Glutamatergic neuron (in vitro differentiated cells): ENCODE measurements at places on chromosomes 4 and X. TPM values are rescaled to one million over a fixed set of nuclear protein-coding genes. Genes with fewer than 3 reads are reported as not detected.

DNA sequence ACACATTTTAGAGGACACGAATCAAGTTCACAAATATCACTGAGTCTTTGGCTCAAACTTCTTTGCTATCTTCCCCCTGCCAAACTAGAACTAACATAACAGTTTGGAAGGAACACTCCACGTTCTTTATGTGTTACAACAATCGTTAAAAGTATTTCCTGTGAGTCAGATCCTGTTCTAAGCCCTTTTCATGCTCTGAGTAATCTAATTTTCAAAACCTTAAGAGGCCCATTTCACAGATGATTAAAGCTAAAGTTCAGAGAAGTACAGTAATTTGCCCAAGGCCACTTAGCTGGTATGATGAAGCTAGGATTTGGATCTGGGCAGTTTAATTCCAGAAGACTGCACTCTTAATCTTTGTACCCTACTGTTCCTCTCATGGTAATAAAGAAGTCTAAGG is 854.4 kb upstream of the INTU start:
- DNase-seq = no peak

- DNase-seq = no peak
These were observed 2158.6 kb upstream of the TENM3 start for GRCh38 chr4:180084561-180084960.

DNA sequence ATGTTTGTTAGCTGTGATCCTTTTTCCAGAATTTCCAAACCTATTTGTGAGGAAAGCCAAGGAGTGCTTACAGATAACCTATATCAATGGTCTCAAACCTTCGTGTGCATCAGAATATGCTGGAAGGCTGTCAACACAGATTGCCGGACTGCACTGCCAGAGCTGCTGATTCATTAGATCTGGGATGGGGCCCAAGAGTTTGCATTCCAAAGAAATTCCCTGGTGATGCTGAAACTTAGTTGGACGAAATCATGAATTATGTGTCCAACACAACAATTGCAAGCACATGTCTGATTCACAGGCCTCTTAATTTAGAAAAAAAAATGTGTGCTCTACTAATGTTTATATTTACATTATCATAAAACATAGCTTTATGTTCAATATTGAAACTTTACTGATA is 544.0 kb upstream of the AMOT start:
- DNase-seq = no peak

GRCh38 chr4:39745920-39746319 is 48.0 kb downstream of the UBE2K start:
- no peak for DNase-seq

DNA sequence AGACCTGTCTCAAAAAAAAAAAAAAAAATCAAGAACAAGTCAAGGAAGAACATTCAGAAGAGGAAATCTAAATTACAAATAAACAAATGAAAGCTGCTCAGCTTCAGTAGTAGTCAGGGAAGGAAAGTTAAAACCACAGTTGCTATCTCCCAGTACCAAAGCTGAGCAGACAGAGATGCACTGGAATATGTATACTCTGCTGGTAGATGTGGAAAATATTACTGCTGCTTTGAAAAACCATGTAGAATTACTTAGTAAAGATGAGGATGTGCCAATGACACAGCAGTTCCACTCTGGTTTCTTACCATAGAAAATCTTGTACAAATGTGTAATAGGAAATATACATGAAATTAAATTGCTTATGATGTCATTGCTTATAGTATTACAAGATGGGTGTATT is 25.1 kb upstream of the PRKX start:
- DNase-seq = no peak

GRCh38 chrX:130171446-130172126 is at the start of gene RAB33A:
TSS of gene RAB33A (plus strand) at chrX:130171962. CDS start at chrX:130172063, 101 bp downstream.
- DNase-seq = peak; percentile 41

DNA sequence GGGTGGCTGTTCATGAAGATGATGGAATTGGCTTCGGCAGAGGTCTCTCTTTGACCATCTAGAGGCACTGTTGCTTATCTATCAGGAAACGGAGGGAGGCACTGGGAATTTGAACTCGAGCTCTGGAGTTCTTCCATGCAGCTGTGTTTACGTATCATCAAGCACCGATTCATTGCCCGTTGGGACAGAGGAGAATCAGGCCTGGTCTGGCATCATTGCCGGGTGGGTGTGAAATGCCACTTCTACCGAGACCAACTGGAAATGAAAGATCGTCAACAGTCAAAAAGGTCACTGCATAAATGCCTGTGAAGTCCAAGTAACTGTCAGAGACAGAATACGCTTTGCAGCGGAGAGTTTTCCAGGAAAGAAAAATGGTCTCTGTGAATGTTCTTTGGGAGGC is 166.9 kb downstream of the ASMT start:
- DNase-seq = no peak

Gene FGB
- total RNA-seq = not detected

Gene YY2
- total RNA-seq = 1.1 TPM

Gene PFKFB1
- total RNA-seq = 1.1 TPM

Gene SPIN2A
- 1.5 TPM for total RNA-seq

Gene TXLNG
- 10.4 TPM for total RNA-seq
